SHP77 treated with DMSO at 0.1 percent for 48 hours (cell line): ENCODE measurements at places on chromosomes 3 and 15.

DNA sequence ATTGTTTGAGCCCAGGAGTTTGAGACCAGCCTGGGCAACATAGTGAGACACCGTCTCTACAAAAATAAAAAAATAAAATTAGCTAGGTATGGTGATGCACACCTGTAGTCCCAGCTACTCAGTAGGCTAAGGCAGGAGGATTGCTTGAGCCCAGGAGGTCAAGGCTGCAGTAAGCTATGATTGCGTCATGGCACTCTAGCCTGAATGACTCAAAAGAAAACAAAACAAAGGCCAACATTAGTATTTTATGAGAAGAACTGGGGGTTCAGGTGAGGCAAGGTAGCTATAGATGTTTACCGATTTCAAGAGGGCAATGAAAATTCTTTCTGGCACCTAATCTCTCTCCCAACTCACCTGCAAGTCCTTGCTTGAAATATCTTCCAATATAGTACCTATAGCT is 77.2 kb downstream of the GREM1 start:
- no peak for DNase-seq

DNA sequence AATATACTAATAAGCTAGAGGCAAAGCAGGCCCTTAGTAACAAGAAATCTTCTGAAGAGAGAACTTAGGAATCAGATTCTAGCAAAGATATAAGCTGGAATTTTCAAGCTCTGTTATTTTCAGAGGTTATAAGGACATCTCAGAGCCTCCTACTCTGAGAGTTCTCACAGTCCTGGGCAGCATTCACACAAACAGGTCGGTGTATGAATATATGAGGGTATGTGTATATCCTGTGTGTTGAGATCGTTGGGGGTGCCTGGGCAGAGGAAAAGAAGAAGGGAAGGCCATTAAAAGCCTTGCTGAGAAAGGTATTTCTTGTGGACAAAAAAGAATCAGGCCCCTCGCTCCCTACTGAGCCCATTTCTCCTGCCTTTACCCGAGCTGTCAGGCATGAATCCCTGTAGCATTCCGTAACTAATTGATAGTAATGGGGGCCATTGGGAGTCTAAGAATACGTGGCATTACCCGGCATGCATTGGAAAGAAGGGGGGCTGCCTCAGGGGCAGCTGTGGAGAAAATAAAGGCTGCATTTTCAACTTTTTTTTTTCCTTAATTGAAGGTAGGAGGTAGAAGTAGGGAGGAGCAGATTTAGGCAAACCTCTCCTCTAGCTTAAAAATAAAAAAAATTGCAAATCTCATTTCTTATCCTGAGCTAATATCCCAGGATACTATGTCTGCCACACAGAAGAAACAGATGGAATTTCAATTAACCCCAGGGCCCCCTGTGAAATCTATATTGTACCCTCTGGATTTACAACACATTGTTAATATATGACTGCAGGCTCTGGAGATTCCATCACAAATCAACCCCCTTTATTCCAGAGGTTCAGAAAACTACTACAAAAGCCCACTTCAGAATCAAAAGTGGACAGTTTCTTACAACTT is 103.8 kb downstream of the GTPBP8 start:
- DNase-seq: no peak

DNA sequence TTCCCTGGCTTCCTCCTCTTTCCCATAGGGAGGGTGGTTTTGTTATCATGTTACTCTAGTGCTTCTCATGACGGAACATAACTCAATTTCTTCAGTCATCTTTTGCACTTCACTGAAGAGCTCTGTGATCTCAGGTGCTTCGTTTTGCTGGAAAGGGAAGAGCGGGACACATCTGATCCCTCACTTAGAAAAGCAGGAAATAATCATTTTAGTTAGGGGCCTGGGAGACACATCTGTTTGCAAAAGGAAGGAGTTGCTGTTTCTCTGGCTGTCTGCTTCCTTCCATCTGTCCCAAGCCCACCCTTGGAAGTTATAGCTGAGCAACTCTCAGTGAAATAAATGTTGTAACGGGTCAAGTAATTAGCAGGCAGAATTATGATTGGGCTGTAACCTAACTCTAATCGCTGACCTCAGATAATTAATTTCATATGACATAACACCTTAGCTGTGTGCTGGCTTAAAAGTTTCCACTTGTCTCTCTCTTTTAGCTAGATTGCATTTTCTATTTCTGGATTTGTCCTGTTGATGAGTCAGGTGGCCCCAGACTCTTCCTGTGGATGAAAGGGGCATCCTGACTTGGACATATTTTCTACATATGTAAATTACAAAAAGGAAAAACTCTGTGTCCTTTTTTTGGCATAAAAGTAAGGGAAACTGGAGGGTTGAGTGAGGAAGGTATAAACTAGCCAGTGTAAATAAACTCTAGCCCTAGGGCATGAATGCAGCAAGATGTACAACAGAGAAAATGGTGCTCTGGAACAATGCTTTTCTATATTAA is 11.0 kb upstream of the FILIP1L start:
- DNase-seq: no peak

DNA sequence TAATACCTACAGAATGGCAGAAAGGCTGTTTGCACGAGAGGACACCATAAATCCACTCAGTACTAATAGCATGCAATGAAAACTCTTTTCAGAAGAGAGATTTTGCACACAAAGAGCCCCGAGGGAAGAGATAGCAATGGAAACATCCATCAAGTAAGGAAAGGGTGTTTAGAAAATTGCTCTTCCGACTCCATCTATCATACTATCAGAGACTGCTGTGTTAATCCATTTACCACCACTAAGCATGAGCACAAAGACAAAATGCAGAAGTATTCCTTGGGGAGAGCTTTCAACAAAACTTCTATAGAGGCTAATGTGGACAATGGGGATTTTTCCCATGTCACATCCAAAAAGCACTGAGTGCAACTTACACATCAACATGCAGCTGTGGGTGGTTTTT is 72.1 kb upstream of the PLAAT1 start:
- DNase-seq: no peak

DNA sequence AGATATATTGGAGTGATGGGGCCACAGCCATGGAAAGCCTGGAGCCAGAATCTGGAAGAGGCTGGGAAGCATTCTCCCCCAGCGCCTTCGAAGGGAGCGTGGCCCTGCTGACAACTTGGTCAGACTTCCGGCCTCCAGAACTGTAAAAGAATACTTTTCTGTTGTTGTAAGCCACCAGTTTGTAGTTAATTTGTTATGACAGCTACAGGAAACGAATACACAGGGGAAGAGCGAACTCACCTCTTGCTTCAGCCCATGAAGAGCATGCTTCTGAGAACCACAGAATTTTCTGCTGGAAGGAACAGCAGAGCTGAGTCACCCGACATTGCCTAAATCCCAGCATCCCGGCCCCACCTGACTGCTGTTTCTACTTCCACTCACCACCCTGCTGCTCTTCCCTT is 501.7 kb downstream of the SHQ1 start:
- no peak for DNase-seq

DNA sequence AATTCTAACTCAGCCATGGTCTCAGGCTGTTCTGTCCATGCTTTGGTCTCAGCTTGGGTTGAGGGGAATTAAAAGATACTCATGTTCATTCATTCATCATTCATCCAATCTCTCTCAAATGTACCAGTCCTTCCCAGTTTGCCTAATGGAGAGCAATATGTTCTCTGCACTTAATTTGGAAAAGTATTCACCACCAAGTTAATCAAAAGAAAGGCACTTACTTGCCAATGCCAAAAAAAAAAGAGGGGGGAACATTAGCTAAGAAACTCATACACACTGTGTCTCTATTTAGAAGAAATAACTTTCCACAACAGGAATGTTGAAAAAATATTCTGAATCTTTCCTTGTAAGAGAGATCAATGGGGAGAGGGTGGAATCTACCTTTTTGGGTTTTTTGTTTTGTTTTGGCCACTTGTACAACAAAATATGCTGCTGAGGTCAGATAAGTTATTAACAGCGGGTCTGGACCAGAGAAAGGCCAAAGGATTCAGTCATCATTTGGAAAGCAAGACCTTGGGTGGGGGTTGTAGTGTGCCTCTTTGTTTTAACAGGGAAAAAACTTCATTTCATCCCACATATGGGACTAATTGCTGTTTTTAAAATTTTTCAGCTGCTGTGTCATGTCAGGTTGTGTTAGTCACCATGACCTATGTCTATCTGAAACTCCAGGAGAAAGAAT is 152.3 kb downstream of the FBN1 start:
- DNase-seq: no peak
